Daoy (cell line): ENCODE measurements at places on chromosomes 16 and 17. TPM values are rescaled to one million over a fixed set of nuclear protein-coding genes. Genes with fewer than 3 reads are reported as not detected.

Gene CDIPT
- total RNA-seq = 33.5 and 46.1 TPM in 2 replicates

Gene CALB2
- 8.1 and 11.3 TPM in 2 replicates for total RNA-seq

DNA sequence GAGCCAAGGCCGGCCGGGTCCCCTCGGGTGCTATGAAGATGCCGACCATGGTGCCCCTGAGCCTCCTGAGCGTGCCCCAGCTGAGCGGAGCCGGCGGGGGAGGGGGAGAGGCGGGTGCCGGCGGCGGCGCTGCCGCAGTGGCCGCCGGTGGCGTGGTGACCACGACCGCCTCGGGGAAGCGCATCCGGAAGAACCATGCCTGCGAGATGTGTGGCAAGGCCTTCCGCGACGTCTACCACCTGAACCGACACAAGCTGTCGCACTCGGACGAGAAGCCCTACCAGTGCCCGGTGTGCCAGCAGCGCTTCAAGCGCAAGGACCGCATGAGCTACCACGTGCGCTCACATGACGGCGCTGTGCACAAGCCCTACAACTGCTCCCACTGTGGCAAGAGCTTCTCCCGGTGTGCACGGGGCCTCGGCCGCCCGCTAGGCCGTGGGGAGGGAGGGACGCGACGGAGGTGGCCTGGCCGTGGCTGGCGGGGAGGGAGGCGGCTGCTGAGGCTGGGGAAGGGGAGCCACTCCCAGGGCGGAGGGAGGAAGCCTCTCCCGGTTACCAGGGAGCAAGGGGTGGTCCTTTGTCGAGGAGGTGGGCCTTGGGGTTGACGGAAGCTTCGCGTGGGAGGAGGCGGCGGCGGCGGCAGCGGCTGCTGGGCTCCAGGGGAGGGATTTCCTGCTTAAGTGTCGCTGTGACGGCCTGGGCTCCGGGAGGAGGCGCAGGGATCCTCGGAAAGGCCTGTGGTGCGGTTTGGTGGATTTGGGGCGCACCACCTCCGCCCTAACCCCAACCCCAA, 1.3 kb downstream of the MAZ start:
- peak; percentile 93 for DNase-seq

GRCh38 chr17:4174556-4174955, 31.6 kb downstream of the CYB5D2 start:
- no peak for DNase-seq

- DNase-seq = peak; percentile 14
Measured at GRCh38 chr16:47777220-47777619, 316.1 kb downstream of the PHKB start.
